ENCODE measurements at places on chromosomes 1 and 21.

DNA sequence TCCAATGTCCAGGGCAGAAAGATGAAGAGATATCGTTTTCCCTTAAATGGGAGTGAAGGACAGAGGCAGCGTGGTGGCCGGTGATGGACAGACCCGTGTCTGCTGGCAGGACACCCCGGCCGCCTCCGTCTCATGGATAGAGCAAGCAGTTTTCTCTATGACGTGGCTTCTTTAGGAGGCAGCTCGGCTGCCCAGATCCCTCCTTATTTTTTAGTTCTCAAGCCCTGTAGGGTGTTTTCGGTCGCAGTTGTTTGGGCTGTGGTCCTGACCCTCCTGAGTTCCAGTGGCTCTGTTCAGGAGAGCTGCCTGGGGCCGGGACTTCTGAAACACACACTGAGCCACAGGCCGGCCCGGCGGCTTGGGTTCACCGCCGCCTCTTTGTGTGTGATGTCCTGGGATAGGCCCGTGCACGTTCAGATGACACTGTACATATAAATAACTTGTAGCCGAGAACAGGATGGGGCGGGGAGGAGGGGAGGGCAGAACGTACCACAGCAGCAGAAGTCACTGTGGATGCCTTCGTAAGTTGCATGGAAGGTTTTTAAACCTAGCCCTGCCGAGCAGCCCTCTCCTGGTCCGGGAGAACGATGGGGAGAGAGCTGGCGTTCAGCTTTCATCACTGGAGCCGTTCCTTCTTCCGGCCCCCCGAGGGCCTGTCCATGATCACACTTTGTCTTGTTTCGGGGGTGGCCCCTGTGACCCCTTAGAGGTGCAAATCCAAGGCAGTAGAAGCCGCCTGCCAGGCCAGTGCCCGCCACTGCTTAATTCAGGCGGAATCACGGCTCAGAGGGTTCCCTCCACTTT is 65.2 kb downstream of the SIK1 start:
- DNase-seq = peak; percentile 42

DNA sequence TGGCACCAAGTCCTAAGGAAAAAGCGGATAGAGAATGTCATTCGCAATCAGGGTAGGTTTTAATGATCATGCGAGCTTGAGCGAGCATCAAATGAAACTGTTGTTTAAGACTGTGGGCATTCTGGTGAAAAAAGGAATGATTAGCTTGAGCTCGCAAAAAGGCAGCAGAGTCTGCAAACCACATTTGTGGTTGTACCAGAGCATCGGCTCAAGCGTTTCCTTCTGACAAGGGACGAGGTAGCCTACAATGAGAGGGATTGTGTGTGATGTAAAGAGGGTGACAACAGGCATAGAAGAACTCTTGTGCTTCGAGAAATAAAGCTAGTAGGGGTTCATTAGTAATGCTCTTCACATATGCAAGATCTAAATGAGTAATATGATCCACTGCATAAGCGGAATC is 11.1 kb upstream of the CD48 start:
- DNase-seq = no peak

- no peak for DNase-seq
Measured at GRCh38 chr1:45016767-45017166, 4.7 kb downstream of the UROD start.

GRCh38 chr1:170560681-170561285 is 28.8 kb downstream of the GORAB start:
- no peak for DNase-seq

- no peak for DNase-seq
Measured at GRCh38 chr1:206460836-206461426, 9.3 kb upstream of the IKBKE start.

DNA sequence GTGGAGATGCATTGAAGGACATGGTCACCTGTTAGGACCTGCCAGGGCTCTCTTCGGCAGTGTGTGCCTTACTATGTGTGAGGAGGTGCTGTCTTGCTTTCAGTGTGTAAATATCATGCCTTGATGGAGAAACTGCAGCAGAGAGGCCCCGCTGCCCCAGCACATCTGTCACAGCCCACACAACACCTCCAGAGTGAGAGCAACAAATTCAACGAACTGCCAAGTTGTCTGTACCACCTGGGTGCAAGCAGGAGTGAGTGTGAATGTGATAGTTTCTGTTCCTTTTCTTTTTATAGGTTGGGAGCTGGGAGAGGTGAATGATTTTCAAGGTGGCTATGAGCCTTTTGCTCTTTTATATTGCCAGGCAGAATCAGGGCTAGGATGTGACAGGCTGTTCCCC is 114.6 kb upstream of the KIAA0040 start:
- DNase-seq = no peak

DNA sequence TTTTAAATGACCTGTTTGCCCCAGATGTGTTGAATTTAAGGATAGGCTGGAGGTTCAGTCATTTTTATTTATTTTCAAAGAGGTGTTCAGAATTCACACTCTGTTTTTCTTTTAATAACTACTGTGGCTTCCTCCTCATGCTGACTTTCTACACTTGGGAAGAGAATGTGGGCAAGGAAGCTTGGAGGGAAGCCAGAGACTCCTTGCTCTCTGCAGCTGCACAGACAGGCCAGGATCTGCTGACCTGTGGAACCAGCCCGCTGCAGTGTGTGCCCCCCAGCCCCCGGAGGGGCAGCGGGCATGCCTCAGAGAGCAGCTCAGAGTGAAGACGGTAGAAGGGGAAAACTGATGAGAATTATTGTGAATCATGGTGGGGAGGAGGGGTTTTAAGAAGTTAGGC is 16.9 kb downstream of the MGST3 start:
- DNase-seq = no peak

DNA sequence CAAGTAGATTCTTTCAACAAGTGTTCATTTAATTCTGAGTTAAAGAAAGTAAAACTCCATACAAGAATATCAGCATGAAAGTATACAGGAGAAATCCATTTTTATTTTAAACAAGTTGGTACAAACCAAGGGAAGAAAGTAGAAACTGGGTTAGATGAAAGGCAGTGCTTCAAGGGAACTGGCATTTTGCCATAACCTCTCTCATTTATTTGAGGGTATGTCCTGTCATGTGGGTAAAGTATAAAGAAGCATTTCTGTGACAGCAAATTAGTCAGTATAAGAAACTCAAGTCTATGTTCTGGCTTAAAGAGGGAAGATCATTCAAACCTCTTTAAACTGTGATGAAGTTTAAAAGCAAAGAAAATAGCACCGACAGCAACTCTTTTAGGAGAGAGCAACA is 32.0 kb downstream of the OLFM3 start:
- DNase-seq = no peak

DNA sequence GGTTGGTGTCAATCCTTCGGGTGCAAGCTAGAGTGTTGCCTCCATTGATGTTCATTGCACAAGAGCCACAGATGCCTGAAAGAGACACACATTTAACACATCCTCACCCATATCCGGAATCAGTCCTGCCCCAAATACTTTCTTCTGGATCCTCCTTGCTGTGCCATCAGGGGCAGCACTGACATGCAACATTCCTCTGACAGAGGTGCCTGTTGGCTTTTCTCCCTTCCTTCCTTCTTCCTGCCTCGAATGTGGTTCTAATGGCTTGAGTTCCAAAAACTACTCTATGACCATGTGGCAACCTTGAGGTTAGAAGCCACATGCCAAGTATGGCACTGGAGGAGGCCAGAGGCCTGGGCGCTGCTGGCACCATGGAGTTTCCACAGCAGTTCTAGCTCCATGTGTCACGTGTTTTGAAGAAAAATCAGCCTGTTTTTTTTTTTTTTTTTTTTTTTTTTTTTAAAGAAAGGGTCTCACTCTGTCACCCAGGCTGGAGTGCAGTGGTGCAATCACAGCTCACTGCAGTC is 17.0 kb upstream of the ATP13A2 start:
- DNase-seq = no peak

DNA sequence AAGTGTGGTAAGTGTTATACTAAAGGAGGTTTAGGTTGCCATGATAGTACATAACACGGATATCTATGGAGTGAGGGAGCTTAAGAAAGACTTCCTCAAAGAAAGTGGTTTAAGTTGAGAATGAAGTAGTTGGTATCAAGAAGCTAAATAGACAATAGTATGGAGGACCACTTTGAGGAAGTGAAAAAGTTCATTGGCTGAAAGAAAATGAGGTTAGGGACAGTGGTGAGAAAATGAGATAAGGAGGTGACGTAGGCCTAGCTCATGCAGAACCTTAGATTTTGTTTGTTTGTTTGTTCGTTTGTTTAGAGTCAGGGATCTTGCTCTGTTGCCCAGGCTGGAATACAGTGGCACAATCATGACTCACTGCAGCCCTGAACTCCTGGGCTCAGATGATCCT is 72.2 kb upstream of the PPIH start:
- no peak for DNase-seq

DNA sequence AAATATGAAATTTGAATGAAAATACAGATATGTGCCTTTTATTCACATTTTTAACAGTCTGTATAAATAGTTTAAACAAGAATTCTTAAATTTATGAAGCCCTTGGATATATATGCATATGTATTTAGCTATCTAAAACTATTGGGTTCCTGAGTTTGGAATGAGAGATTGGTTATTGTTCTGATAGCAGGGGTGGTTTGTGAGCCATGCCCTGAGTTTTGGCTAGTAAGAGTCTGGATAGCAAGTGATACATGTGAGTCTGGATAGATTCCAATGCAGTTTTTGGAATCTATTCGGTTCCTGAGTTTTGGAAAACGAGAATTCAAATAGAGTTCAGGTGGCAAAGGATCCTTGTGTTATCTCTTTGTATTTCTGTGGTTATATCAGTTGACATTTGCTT is 2.8 kb downstream of the MAN1A2 start:
- no peak for DNase-seq

- no peak for DNase-seq
Measured at GRCh38 chr1:100736324-100736723, 16.8 kb downstream of the VCAM1 start.

GRCh38 chr21:35615325-35615724 is 445.0 kb downstream of the SETD4 start:
- no peak for DNase-seq

- no peak for DNase-seq
Measured at GRCh38 chr1:39282537-39283216, 78.2 kb downstream of the MACF1 start.

- DNase-seq = no peak
Measured at GRCh38 chr1:90143591-90143990, 148.7 kb downstream of the ZNF326 start.

DNA sequence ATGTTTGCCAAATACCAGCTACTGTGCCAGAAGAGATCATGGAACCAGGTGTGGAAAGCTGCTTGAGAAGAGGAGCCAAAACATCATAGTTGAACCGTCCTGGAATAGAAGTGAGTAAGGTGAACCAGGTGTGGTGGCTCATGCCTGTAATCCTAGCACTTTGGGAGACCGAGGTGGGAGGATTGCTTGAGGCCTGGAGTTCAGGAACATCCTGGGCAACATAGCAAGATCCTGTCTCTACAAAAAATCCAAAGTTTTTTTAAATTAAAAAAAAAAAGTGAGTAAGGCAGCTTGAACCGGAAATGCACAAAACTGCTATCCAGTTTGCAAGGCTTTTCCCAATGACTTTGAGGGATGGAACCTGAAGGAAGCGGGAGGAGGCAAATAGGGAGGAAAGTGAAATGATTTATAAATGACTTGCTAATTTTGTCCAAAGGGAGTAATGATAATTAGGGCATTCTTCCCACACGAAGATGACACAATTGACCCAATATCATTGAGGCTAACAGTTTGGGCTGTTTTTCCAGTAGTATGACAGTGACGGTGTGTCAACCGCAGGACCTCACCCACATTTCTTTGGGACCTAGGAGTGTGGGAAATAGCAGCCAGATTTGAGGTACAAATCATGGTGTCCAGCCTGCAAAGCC is 1.5 kb upstream of the CNN3 start:
- no peak for DNase-seq

- no peak for DNase-seq
Measured at GRCh38 chr1:223175633-223176032, 32.6 kb upstream of the TLR5 start.

GRCh38 chr1:8625981-8626898 is 191.2 kb downstream of the RERE start:
- DNase-seq = no peak

DNA sequence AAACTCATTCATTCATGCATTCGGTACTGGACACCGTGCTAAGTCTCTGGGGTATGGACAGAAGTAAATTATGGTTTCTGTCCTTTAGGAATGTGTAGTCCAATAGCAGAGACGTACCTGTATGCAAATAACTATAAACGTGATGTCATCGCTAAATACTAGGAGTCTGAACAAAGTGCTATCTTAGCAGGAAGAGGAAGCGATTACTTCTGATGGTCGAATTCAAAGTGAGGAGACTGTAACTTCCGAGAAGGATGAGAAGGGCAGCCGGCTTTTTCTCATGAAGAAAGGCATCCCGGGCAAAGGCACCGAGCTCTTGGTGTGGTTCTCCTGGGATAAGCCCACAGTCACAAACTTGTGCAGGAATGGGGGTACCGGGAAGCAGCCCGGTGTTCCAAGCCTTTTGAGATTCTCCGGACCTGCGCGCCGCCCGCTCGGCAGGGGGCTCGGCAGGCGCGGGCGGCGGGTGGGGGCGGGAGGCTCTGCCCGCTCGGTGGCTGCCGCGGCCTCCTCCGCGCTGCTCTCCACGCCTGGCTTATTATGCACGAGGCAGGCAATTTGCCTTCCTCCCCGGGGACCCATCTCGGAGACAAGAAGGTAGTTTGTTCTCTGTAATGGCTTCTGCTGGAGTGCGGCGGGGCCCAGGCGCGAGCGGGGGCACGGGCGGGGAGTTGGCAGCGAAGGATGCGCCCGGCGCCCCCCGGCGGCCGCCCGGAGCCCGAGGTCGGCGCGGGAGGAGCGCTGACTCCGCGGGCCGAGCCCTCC is 67.5 kb upstream of the CD1D start:
- peak; percentile 81 for DNase-seq

DNA sequence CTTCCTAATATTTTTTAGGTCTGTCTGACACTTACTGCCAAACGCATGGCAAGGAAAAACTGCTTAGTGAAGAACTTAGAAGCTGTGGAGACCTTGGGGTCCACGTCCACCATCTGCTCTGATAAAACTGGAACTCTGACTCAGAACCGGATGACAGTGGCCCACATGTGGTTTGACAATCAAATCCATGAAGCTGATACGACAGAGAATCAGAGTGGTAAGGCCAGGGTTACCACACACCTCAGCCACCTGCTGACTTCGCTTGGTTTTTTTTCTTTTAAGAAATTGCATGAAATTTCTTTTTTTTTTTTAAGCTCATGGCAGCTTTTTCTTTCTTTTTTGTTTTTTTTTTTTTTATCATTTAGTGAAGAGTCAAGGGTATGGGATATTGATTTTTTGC is 17.2 kb downstream of the ATP1A1 start:
- no peak for DNase-seq

- DNase-seq = no peak
Measured at GRCh38 chr1:246629030-246629429, 62.8 kb downstream of the CNST start.

- no peak for DNase-seq
Measured at GRCh38 chr1:20073256-20073655, 3.3 kb downstream of the PLA2G5 start.

GRCh38 chr1:38804062-38804886 is 55.3 kb downstream of the RRAGC start:
- DNase-seq = no peak

All from spinal cord (tissue), 10 donors.